Renal pelvis (tissue), 12 donors: ENCODE measurements at places on chromosomes 2 and 18.

- DNase-seq, result no peak
Observed at GRCh38 chr2:31442376-31442775, 27.8 kb upstream of the XDH start.

- no peak for DNase-seq
Observed at GRCh38 chr2:167697194-167697593, 550.2 kb downstream of the STK39 start.

DNA sequence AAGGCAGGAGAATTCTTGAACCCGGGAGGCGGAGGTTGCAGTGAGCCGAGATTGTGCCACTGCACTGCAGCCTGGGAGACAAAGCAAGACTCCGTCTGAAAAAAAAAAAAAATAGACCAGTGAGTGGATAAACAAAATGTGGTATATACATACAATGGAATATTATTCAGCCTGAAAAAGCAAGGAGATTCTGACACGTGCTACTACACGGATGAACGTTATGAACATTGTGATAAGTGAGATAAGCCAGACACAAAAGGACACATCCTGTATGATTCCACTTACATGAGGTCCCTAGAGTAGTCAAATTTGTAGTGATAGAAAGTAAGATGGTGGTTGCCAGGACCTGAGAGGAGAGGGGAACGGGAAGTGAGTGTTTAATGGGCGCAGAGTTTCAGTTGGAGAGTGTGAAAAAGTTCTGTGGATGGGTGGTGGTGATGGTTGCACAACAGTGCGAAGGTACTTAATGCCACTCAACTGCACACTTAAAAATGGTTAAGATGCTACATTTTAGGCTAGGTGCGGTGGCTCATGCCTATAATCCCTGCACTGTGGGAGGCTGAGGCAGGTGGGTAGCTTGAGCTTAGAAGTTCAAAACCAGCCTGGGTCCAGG lies 38.3 kb downstream of the NIFK start:
- DNase-seq, result no peak

DNA sequence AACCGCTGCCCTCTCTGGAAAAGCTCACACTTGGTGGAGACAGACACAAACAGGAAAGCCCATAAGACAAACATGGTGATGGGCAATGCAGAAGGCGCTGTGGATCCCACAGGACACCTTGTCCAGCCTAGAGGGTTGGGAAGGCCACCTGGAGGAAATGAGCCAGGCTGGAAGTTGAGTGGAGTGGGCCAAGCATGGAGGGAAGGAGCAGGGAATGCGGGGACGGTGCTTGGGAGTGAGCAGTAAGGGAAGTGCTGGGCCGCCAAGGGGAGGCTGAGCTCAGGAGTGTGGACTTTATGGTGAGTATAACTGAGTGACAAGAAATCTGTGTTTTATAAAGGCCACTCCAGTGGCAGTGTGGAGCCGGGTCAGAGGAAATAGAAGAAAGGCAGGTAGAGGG lies 2.8 kb upstream of the GRHL1 start:
- DNase-seq, result no peak

- DNase-seq, result no peak
Observed at GRCh38 chr18:25842665-25843064, 247.7 kb downstream of the SS18 start.

GRCh38 chr2:240628808-240629618 lies 3.7 kb downstream of the GPR35 start:
- DNase-seq, result no peak

DNA sequence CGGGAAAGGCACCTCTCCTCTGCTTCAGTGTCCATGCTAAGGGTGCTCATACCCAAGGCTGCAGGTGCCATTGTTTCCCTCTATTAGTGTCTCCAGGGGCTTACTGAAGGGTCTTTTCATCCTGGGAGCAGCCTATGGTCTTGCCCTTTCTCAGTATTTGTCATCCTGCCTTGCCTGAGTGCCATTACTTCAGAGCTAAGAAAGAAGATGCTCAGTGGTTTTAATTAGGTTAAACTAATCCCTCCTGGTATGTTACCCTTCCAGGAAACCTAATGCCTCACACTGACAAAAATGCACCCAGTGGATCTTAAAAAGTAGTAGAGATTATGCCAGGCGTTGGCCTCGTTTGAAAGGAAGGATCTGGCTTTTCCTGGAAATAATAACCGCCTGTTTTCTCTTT lies 151.4 kb downstream of the LRRTM1 start:
- DNase-seq, result no peak

DNA sequence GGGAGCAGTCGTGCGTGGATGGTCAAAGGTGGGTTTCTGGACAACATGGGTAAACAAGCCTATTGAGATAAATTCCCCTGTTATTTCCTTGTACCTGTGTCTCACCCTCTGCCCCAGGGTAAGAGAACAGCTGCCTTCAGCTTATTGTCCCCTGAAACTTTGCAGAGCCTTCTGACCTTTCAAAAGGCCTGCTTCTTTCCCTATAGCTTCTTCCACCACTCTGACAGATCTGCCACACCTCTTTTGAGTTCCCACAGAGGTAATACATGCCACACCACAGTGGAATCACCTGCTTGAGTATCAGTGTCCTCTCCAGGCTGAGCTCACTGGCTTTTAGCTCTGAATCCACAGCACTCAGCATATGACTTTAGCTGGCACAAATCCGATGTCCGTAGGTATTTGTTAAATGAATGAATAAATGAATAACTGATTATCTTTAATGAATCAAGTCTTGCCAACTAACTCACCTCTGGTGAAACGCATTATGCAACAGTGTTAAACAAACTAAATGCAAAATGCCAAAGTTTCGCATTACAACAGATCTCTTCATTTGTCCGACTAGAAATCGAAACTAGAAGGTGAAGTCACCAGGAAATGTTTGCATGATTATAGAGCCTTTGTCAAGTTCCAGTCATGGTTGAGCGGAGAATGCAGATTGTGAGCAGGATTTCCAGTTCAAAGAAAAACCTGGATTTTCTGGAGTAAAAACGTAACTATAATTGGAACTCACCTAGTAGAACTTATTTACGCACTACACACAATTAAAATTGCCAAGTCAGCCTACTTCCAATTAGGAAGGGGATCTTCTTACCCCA lies 16.4 kb downstream of the DYNAP start:
- DNase-seq, result peak; percentile 61

GRCh38 chr2:168526641-168527040 lies 70.6 kb downstream of the CERS6 start:
- no peak for DNase-seq

DNA sequence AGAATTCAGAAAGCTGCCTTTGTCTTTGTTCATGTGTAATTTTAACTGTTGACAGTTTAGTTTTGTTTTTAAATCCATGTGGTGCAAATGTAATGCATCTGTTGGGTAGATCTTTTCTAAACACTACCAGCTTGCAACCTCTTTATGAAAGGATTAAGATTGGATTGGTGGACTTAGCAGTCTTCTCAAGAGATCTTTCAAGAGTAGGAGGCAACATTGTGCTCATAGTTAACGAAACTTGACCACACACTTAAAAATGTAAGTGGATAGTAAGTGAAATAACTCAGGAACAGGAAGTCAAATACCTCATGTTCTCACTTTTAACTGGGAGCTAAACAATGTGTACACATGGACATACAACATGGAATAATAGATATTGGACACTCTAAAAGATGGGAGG lies 579.0 kb downstream of the RIT2 start:
- DNase-seq, result no peak

GRCh38 chr2:158543957-158544356 lies 87.2 kb downstream of the PKP4 start:
- DNase-seq, result no peak

- peak; percentile 58 for DNase-seq
Observed at GRCh38 chr2:143936848-143937722, 582.8 kb downstream of the ZEB2 start.

DNA sequence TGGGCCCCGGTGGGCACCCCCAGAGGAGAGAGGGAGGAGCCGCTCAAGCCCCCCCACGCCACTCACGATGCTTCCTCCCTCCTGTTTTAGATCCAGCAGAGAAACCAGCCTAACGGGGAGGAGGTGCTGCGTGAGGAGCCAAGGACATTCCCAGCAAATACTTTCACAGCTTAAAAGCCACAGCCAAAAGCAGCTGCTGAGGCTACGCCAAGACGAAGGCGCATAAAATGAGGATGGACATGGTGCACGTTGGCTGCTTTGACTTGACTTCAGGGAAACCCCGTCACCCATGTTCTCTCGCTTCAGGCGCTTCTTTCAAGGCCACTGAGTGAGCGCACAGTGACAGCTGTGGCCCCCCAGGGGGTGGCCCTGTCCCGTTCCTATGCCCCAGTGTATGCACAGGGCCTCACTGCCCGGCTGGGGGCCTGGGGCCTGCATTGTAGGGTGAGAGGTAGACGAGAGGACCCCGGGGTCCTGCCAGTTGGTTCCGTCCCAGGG lies 72.1 kb upstream of the PXDN start:
- DNase-seq, result no peak

DNA sequence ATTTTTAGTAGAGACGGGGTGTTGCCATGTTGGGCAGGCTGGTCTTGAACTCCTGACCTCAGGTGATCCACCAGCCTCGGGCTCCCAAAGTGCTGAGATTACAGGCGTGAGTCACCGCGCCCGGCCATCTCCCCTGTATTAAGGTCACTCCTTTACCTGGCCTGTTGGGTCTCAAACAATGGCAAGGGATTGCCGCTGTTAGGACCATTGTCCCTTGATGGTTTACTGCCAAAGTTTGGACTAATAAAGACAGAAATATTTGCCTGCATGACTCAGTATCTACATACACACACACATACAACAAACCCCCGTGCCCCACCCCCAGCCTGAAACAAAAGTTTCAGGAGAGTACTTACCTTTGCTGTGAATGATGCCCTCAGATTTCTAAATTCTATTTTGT lies 16.5 kb downstream of the PARD3B start:
- no peak for DNase-seq

DNA sequence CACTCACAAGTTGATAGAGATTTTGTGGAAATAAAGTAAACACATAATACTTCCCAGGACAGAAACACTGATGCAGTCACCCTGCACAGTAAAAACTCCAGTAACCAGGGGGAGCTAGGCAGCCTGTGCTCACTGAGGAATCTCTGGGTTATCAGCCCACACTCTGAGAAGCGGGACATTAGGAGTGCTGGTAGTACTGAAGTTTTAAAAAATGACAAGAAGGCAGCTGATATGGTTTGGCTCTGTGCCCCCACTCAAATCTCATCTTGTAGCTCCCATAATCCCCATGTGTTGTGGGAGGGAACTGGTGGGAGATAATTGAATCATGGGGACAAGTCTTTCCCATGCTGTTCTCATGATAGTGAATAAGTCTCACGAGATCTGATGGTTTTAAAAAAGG lies 31.4 kb downstream of the KCTD1 start:
- no peak for DNase-seq

- no peak for DNase-seq
Observed at GRCh38 chr2:57728691-57729090, 317.9 kb upstream of the VRK2 start.

- DNase-seq, result no peak
Observed at GRCh38 chr18:54764786-54765185, 63.5 kb upstream of the RAB27B start.

DNA sequence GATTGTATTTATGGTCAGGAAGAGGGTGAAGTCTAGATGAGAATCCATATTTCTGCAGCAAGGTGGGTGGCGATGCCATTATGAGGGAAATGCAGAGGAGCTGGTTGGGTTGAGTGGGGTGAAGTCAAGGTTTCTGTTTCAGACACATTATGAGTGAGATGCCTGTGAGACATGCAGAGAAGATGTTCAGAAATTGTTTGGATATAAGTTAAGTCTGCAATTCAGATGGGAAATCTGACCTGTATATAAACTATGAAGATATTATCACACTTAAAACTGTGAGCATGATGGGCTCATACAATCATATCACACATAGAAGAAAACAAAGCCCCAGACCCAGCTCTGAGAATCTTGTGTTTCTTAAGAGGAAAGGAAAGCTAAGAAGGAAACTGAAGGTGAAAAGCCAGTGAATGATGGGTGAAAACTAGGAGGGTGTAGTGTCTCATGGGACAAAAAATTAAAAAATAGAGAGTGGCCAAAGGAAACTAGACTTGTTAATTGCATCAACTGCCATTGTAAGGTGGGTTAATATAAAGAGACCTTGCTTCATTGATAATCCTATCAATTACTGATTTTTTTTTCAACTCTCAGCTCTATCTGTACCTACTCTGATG lies 14.2 kb downstream of the GALNT5 start:
- DNase-seq, result no peak

- no peak for DNase-seq
Observed at GRCh38 chr18:49757513-49758262, 55.6 kb downstream of the ACAA2 start.

GRCh38 chr2:37865640-37866039 lies 59.4 kb upstream of the RMDN2 start:
- DNase-seq, result no peak

DNA sequence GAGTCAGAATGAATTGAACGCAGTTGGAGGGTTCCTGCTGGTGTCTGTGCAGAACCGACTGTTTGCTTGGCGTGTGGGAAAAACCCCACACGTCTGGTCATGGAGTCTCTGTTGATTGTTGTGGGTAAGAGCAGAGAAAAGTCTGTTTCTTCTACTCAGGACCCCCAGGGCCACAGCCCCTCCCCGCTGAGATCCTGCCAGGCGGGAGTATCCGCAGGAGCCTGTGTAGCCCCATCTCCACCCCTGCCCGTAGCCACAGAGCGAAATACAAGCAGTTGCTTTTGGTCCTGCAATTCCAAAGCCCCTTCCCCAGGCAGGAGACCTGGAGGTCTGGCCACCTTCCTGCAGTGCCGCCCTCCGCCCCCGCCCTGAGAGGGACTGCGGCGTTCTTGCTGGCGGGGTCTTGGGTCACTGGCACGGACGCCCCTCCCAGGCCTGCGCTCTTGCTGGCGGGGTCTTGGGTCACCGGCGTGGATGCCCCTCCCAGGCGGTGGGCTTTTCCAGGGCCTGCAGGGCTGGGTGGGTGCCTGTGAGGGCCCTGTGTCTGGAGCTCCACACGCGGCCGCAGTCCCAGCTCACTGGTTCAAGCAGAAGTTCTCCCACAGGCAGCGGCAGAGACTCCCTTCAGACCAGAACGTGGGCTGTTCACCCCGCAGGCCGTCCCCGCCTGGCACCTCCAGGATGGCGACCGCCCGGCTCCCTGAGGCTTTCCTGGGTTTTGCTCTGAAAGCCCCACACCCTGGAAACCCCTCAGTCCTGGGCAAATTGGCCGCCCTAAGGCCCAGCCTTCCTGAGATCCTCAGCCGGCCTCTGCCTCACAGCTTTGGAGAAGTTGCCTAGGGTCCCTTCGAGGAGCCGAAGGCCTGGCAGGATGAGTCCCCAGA lies 76.0 kb upstream of the CTDP1 start:
- DNase-seq, result no peak

DNA sequence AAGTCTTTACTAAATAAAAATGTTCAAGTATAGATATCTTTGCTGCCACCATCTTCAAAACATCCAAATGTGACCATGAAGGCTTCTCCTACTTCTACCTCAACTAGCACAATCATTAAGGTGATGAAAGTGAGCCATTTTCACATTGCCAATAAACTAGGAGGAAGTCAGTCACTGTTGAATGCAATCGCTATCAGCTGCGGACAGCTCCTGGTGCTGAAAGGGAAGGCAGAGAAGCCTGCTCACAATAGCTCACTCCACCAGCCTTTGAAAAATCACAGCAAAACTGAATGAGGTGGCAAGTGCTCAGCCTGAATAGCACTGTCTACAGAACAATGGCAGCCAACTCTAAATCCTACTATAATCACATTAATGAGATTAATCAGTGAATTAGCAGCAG lies 2.2 kb downstream of the MYT1L start:
- DNase-seq, result peak; percentile 59

- DNase-seq, result peak; percentile 35
Observed at GRCh38 chr2:162114271-162114670, 37.8 kb downstream of the GCG start.
